ENCODE measurements at places on chromosomes 12 and 14.

GRCh38 chr12:79020106-79020505 lies 155.5 kb downstream of the SYT1 start:
- no peak for DNase-seq

- no peak for DNase-seq
Observed at GRCh38 chr12:19749906-19750574, 310.7 kb downstream of the AEBP2 start.

DNA sequence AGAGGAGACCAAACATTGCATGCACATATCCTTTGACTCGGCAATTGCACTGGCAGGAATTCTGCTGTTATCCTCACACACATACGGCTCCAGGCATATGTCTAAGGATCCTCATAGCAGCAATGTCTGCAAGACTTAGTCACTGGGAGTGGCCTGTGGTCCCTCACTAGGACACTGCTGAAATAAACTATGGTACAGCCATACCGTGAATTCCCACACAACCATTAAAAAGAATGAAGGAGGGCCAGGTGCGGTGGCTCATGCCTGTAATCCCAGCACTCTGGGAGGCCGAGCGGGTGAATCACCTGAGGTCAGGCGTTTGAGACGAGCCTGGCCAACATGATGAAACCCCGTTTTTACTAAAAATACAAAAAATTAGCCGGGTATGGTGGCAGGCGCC lies 105.1 kb downstream of the ZFP36L1 start:
- DNase-seq, result no peak

GRCh38 chr12:51997136-51997535 lies 9.6 kb upstream of the TAMALIN start:
- no peak for DNase-seq

DNA sequence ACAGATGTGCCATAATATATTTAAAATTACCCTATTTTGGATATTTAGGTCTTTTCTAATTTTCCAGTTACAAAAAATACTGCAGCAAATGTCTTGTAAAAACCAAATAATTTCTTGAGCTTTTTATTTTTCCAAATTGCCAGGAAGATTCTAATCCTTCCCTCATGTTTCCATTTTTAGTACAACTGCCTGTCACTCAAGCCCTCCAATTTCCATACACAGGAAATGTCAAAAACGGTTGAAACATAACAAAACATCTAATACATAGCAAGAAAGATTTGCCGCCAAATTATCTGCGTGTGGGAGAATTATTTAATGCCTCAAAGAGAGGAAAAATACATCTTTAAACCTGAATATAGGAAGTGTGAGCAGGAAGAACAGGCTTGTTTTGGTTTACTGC lies 2.3 kb upstream of the FOXJ2 start:
- DNase-seq, result no peak

- no peak for DNase-seq
Observed at GRCh38 chr12:95634622-95635621, 83.6 kb upstream of the USP44 start.

DNA sequence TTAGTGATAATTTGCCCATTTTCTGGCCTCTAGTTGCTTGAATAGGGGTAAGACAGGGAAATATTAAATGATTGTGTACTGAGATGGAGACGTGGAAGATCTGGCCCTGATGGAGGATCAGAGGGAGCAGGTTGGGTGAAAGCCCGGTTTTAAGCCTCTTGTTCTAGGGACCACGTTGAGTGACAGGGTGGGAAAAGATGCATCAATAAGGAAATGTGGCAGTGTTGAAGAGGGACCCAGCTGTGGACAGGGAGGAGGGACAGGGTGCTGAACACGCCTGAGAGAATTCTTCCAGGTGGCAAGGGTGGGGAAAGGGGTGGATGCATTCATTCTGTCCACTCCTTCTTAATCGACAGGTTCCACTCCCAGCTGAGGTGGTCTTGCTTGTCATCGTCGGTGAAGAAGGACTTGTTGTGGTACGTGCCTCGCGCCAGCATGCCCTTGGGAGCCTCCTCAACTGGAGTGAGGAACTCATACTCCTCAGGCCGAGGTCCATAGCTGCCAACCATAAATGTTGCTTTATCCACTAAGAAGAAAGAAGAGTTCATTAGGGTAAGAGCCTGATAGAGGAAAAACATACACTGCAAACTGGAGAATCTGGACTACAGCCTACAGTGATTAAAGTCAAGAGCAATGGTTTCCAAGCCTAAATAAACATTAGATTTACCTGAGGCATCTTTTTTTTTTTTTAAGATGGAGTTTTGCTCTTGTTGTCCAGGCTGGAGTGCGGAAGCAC lies 4.0 kb upstream of the ERP27 start:
- no peak for DNase-seq

- no peak for DNase-seq
Observed at GRCh38 chr14:68892961-68893360, 86.1 kb downstream of the ACTN1 start.

DNA sequence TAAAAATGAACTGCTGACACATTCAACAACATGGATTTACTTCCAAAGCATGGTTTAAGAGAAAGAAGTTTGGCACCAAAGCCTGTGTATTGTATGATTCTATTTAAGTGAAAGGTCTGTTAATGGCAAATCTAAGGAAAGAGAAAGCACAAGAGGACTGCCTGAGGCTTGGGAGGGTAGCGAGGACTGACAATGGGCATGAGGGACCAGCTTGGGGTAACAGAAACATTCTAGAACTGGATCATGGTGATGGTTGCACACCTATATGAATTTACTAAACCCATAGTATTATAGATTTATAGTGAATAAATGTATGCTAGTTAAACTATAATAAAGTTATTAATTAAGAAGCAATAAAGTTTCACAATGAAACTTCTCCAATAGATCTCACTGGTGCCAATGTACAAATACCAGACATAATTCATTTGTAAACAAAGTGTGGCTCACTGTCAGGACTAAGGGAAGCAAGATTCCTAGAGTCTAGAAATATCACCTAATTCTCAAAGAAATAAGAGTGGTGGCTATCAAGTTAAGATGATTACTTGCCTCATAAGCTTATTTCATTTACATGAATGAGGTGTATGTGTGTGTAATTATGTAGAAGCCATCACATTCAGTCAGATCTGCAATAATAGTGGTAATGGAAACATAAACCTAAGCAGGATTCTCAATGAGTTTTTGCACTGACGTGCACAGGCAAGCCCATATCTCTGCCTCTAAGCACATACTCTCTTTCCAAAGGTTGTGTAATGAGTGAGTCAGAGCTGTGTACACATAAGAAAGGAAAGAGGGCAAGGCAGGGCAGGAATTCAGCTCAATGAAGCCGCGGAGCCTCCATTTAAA lies 353.4 kb downstream of the KCNH5 start:
- no peak for DNase-seq

DNA sequence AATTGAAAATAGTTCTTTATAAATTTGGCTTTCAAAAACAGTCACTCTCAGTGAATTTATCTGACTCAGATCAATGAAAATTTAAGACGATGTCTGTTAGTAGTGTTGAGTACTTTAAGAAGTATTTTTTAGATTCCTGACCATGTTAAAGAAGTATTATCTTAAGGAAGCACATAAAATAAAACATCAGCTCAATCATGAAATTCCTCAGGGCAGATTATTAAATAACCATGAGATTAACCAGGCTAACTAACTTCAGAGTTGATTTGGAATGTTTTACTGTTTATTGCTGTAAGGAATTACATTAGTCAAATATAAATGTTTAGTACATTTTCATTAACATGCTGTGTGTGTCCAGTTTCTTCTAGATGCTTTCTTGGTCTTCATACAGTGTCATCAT lies 160.2 kb downstream of the PELI2 start:
- no peak for DNase-seq

GRCh38 chr14:20823859-20824258 lies 21.2 kb upstream of the RNASE1 start:
- DNase-seq, result no peak

- no peak for DNase-seq
Observed at GRCh38 chr12:105225505-105226015, 10.4 kb downstream of the APPL2 start.

- DNase-seq, result no peak
Observed at GRCh38 chr12:62827042-62827441, 107.9 kb downstream of the PPM1H start.

DNA sequence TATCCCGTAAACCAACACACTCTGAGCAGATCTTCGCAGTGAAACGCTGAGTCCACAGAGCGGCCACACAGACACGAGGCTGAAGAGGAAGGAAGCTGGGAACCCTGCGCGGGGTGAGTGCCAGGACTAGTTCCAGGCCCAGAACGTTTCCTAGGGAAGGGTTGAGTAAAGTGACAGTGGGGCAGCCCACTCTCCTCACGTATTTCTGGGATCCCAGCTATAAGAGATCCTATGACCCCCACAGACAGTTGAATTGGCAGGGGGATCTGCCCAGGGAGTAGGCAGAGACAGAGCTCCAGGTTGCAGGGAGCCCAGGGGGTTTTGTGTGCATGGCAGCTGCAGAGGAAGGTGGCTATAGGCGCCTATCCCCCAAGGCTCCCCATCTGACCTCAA lies 51.1 kb downstream of the GTF2A1 start:
- DNase-seq, result no peak

DNA sequence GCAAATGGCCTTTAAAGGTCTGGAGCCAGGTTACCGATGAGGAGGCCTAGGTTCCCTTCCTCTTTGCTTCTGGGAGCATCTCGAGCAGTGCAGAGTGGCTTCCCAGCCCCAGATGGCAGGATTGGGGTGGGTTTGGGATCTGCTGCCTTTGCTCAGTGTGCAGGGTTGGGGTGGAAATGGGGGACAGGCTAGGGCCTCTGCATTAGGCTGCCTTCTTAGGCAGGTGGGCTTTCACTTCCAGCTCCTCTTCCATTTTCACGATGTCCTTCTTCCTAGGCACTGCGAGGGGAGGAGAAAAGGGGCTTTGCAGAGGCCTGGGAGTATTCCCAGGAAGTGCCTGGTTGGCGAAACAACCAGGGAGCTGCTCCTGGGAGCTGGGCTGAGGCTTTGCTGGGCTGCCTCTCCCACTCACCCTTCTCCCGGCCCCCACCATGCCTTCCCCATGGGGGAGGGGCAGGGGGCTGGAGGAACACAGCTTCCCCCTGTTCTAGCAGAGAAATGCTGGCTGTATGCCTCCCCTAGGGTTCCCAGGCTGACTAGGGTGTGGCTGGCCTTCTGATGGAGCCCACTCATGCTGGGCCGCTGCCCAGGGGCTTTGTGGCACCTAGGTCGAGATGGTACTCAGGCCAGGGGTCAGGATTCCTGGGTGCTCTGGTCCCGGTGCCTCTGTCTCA lies 2.4 kb downstream of the NR4A1 start:
- DNase-seq, result no peak

DNA sequence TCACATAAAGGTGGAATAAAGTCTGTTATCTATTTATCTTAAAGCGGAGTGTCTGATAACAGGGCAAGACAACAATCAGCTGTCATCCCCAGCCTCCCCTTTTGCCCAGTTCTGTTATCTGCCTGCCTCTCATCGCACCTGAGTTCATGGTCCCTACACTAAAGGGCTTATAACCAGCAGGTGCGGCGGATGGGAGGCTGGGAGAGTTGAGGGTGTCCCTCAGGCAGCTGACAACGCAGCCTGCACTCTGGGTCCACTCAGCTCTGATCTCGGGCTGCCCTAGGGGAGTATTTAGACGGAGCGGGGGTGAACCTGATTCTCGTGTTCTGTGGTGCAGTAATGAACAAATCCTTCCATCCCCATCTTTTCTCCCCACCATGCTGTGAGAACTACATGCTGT lies 34.0 kb upstream of the JDP2 start:
- DNase-seq, result no peak

- DNase-seq, result no peak
Observed at GRCh38 chr14:101006008-101006407, 102.5 kb upstream of the RTL1 start.

DNA sequence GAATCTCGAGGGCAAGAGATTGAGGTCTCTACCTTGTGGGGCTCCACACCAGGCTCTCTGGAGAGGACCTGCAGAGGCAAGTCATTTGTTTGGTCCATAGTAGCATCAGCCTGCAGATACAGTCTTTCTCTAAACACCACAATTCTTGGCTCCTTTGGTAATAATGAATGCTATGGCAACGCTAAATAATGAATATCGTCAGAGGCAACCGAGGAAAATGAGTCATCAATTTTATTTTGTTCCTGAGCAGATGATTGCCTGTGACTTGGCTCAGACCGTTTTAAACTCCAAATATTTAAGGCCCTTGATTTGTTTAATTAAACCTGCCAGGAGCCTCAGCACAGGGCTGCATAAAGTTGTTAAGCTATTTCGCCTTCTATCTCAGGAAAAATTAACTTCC lies 924.1 kb upstream of the TMEM132C start:
- no peak for DNase-seq
